Tibial nerve (tissue), 4 donors: ENCODE measurements at places on chromosomes 11 and 22. TPM values are rescaled to one million over a fixed set of nuclear protein-coding genes. Genes with fewer than 3 reads are reported as not detected.

KCNA4 gene
- 0.59 TPM for total RNA-seq

DNA sequence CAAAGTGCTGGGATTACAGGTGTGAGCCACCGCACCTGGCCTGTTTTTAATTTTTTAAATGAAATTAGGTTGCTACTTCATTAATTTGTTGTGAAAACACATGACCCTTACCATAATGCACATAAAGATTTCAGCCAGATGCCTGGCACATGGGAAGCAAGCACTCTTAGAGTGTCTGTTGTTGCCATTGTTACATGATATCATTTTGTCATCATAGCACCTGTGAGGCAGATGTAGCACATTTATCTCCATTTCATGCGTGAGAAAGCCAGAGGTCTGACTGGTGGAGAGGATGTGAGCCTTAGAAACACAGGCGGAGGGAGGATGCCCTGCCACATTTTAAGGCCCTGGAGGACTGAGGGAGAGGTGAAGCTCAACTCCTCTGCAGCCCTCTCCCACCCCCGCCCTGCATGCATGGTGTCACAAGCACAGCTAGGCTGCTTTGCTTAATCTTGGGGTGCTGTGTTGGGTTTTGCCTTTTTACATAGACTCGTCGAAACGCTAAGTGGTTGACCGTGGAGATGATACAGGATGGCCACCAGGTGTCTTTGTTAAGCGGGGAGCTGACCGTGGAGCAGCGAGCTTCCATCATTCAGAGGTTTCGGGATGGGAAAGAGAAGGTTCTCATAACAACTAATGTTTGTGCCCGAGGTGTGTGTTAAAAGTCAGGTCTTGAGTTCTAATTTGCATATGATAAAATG, 14.0 kb downstream of the DDX25 start:
- no peak overlapping the region for H3K27ac ChIP-seq
- no peaks in the 10 kb centered on the region for H3K36me3 ChIP-seq
- H3K4me3 ChIP-seq: no peak overlapping the region

BAIAP2L2 gene
- total RNA-seq: 1.3 TPM

DNA sequence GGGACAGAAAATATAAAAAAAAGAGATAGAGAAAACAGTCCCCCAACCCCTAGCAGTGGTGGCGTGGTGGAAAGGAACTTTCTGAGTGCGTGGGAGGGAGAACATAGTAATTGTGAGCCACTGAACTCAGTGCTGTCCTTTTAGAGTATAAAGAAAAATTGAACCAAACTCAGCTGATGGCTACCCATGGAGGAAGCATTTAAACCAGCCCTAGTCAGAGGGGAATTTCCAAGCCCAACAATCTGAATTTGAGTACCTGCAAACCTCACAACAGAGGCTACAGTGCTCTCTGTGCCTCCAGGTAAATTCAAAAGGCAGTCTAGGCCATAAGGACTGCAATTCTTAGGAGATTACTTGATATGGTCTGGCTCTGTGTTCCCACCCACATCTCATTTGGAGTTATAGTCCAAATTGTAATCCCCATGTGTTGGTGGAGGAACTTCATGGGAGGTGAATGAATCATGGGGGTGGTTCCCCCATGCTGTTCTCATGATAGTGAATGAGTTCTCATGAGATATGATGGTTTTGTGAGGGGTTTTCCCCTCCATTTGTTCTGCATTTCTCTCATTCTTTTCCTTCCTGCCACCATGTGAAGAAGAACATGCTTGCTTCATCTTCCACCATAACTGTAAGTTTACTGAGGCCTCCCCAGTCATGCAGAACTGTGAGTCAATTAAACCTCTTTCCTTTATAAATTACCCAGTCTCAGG, 687.8 kb downstream of the FAM181B start:
- no peak overlapping the region for H3K4me3 ChIP-seq
- DNase-seq: no peak
- H3K36me3 ChIP-seq: no peaks in the 10 kb centered on the region
- no peaks in the 10 kb centered on the region for H3K4me1 ChIP-seq

DNA sequence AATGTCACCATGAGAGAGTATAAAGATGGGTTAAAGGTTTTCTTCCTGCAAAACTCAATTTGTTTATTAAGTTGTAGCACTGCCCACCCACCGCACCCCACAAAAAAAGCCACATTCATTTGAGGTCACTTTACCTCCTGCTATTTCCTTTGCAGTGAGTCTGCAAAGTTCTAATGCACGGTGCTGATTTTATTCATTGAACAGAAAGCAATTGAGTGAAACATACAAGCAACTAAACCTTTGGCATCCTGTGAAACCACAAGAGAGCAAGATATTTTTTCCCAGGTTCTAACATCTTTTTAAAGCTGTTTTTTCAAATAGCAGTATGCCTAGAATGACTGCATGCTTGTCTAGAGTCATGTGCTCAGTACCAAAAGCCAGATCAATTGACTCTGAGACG, 39.0 kb downstream of the RRAS2 start:
- H3K4me3 ChIP-seq: no peak overlapping the region
- H3K36me3 ChIP-seq: no peaks in the 10 kb centered on the region
- no peak overlapping the region for H3K27ac ChIP-seq
- no peaks in the 10 kb centered on the region for H3K4me1 ChIP-seq
